ENCODE measurements at places on chromosomes 6 and 20.

- DNase-seq = no peak
These were observed 40.6 kb downstream of the NOL7 start for GRCh38 chr6:13655700-13656099.

DNA sequence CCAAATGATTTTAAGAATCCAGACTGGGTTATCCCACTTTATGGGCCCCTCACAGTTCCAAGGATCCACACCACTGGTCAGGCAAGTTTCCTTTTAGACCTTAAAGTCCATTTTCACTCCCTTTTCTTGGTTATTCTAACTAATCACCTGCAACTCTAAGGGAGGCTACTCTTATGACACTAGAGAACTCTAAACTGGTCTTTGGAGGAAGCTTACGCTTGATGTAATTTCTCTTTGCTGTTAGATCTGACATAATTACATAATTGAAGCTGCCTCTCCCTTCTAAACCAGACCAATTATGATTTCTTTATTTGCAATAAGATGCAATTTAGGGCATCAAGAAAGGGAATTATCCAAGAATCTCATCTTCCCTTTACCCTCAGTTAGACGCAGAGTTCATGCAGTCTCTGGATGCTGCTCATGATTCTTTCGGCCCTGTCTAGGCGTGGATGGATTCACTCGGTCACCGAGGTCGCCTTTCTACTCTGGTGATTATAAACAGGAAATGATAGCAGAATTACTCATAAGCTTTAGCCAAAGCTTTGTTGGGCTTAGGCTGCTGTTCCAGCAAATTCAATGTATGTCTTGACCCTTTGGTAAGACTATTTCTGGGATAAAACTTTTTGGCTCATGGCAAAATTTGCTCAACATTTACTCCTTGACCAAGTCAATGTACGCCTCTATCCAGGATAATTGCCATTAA is 166.4 kb upstream of the PRND start:
- no peak for DNase-seq

- DNase-seq = no peak
These were observed 21.9 kb downstream of the ADGB start for GRCh38 chr6:146620655-146621054.

DNA sequence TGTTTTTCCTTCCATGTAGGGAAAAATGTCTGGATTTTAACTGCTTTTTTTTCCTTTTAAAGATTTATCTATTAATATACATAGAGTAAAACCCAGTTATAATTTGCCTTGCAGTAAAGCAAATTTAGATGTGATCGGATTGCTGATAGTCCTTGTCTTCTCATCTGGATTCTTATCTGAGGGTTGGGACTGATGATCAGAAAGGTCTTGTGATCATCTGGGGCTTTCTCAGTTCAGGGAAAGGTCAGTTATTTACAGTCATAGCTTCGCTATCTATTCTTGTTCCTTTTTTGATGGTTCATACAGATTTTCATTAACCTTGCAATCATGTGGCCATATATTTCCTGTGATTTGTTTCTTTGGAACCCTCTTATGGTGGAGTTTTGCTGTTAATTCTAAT is 63.8 kb upstream of the CLDN20 start:
- DNase-seq = no peak

GRCh38 chr6:25334793-25335192 is 55.6 kb downstream of the CARMIL1 start:
- DNase-seq = no peak

GRCh38 chr6:113995634-113996033 is 24.7 kb upstream of the HDAC2 start:
- no peak for DNase-seq

GRCh38 chr6:168314948-168315347 is 4.6 kb downstream of the DACT2 start:
- DNase-seq = no peak

- DNase-seq = no peak
These were observed 79.8 kb upstream of the EMILIN3 start for GRCh38 chr20:41446456-41446855.

GRCh38 chr6:31727034-31727716 is 1.9 kb downstream of the DDAH2 start:
- peak; percentile 54 for DNase-seq

- no peak for DNase-seq
These were observed 40.2 kb upstream of the IFNGR1 start for GRCh38 chr6:137259349-137259748.

DNA sequence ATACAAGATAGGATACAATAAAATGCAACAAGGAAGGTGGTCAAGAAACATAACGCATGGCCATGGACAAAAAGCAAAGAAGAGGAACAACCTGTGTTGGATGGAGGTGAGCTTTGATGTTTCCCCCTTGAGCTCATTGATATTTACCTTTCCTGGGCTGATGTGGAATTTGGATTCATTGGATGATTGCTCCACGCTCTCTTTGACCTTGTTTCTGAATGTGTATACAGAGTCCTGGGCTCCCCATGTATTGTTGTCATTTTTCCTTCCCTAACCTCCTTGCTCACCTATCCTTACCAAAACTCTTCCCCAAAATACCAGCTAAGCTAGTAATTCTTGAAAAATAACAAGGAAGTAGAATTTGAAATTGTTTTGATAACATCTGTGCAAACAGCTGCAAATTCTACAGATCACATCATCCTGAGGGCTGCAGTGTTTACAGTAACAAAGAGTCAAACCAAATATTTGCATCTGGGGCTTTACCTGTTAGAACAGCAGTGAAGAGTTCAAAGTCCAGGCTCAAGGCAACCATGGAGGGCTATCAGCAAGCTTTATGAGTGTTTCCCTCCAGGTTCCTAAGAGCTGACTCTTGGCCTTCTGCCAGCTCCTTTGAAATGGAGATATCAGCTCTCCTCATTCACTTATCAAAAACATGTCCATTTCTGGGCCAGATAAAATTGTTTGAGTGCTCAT is 214.3 kb upstream of the MARCKS start:
- no peak for DNase-seq

DNA sequence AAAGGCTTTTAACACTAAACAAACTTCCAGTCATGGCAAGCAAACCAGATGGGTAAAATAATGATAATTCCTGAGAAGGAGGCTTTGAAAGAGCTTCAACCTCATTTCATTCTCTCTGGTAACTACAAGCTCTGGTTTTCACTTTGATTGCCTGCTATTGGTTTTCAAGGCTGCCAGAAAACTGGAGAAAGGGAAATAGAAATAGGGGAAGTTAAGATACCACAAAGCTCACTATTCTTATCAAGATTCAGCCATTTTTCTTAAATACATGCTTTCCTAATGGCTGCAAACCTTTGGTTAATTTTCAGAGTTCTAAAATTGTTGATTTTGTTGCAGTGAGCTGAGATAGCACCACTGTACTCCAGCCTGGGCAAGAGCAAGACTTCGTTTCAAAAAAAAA is 42.5 kb upstream of the NELFCD start:
- DNase-seq = no peak

- DNase-seq = no peak
These were observed 4.9 kb downstream of the BMP6 start for GRCh38 chr6:7730784-7731227.

DNA sequence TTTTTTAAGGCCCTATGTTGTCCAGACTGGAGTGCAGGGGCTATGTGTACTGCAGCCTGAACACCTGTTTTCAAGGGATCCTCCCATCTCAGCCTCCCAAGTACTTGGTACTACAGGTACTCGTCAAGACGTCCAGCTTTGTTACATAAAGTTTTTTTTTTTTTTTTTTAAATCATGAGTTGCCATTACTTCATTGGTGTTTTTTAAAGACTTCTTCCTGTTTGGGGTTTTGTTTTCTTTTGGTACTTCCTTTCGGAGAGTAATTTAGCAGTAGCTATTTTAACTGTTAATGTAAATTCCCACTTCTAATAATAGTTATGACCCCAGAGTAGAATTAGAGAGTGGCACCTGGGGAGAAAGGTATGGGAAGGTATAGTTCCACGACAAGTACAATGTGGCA is 10.5 kb downstream of the ZNFX1 start:
- no peak for DNase-seq

DNA sequence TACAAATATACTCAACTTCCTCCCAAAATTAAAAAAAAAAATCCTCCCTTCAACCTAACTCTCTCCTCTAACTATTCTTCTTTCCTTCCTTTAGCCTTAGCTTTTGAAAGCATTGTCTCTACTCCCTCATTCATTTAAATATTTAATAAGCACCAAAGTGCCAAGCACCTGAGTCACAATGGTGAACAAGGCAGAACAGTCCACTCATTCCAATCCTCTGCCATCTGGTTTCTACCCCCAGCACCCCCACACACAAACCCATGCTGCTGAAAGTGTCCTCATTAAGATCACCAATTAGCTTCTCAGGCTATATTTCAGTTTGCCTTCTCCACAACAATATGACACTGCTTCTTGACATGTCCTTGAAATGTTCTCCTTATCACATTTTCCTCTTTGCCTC is 76.3 kb downstream of the DTNBP1 start:
- no peak for DNase-seq

GRCh38 chr6:27894839-27895762 is 17.1 kb downstream of the OR2B2 start:
- DNase-seq = peak; percentile 66

Measured in CD4-positive, alpha-beta T cell treated with Interleukin-6 for 4 hours (primary cell).